Activated CD4-positive, alpha-beta T cell treated with anti-CD3 and anti-CD28 coated beads for 36 hours (primary cell): ENCODE measurements at places on chromosomes 1 and 21.
A peak's percentile ranks its signal among the peaks of the same experiment; 100 is the strongest.

- no peak for DNase-seq
Observed at GRCh38 chr1:209854196-209854595, 26.4 kb downstream of the UTP25 start.

DNA sequence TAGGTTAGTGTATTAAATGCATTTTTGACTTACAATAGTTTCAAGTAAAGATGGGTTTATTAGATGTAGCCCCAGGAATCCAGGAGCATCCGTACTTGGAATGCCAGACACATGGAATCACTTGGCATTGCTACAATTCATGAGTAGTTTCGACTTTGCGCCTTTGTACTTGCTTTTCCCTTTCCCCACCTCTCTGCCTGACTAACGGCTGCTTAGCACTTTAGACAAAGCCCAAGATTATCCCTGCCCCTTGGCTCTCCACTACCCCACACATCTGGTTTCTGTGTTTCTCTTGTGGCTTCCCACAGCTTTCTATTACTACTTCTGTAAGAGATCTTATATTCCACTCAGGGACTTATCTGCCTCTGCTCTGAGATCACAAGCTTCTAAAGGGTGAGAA is 397.7 kb upstream of the POU3F1 start:
- no peak for DNase-seq

DNA sequence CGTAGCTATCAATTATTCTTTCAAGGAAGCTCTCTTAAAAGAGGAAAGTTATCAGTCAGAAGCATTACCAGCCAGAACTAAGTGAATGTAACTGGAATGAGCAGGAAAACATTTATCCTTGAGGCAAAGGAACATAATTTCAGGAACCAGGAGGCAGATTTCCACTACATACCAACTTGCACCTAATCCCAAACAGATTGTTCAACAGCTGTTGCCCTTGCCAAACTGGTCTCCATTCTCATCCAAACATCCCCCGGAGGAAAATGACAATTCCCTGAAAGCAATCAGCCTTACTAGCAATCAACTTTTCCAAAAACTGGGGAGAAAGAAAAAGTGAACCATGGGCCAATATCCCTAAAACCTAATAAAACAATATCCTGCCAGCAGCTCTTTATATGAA is 35.0 kb downstream of the ENAH start:
- no peak for DNase-seq

- DNase-seq: no peak
Observed at GRCh38 chr1:97243973-97244560, 522.5 kb downstream of the PTBP2 start.

GRCh38 chr1:221515496-221515895 is 226.4 kb downstream of the DUSP10 start:
- DNase-seq: no peak

- DNase-seq: no peak
Observed at GRCh38 chr1:205623646-205624045, 8.2 kb downstream of the ELK4 start.

DNA sequence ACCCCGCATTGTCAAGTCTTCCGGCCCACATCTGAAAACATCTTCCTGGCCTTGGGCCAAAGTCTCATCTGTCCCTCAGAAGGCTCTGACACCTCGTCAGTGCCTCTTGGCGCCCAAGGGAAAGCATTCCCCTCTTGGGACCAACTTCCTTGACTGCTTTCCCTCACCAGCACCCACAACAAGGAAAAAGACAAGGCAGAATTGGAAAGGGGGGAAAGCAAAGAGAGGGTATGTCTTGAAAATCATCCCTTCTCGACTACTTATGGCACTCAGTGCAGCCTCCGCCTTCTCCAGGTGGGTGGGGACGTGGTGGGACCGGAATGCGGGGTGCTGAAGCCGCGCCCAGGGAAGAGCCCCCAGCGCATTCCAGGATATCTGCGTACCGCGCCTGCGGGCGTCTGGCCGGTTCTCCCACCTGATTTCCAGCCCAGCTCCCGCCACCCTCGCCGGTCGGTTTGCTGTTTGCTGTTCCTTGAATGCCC is 554 bp upstream of the SLC39A1 start:
- no peak for DNase-seq

GRCh38 chr1:176384841-176385240 is 78.1 kb upstream of the PAPPA2 start:
- DNase-seq: no peak

DNA sequence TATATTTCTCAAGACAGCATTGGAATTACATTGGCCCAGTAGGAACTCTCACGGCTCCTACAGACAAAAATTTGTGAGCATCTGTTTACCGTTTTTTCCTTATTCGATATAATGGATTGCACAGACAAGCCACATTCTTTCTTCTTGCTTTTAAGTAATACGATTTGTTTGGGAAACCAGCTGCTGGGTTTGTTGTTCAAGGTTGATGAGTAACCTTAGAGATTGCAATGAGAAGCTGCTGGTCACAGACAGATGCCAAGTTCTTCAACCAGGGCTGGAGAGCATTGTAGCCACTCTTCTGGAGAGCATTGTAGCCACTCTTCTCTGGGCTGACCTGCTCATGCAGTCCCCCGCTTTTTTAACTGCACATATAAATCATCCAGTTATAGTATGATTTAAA is 1.4 kb upstream of the MIA3 start:
- DNase-seq: no peak

GRCh38 chr1:22755641-22756040 is 45.0 kb downstream of the EPHB2 start:
- DNase-seq: no peak

DNA sequence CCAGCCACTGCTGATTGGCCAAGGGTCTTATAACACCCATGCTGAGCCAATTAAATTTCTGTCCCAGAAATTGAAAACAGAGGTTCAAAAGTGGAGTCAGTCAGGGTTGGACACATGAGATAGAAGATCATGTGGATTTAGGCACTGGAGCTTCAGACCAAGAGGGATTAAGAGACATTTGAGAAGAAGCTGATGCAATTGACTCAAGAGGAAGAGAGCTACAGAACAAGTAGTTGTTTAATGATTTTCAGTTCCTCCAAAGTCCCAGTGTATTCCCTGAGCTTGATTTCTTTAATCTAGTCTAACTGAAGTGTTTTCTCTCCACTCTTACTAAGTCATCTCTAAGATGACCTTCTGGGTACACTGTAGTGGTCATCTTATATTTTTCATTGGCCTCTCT is 227.1 kb downstream of the DUSP10 start:
- no peak for DNase-seq

DNA sequence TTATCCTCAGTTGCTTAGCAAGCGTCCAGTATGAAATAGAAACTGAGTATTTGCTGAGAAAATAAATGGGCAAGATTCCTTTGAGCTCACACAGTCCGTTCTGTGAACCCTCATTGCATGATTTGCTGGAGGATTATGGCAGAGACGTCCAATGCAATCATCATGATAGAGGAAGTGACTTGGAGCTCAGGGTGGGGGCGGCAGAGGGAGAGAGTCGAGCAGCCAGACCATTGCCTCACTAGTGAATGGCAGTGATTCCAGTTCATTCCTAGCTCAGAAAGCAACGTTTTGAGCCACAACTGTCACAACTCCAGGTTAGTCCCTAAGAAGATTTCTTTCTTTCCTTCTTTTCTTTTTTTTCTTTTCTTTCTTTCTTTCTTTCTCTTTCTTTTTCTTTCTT is 27.5 kb upstream of the COL9A2 start:
- peak; percentile 60 for DNase-seq

DNA sequence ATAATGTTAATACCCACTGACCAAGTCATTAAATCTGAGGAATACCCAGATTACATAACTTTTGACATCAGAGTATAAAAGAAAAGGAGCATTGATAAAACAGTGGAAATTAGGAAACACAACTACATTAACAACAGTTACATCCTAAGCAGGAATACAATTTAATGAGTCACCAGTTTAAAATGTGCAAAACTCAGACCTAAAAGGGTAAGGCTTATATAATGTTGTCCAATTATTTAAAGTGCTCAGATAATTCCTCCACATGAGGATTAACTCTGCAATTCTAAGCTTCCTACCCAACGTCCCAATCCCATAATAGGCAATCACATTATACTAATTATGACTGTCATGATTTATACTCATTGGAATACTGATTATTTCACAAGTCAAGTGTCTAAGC is 50.5 kb downstream of the ABL2 start:
- no peak for DNase-seq

DNA sequence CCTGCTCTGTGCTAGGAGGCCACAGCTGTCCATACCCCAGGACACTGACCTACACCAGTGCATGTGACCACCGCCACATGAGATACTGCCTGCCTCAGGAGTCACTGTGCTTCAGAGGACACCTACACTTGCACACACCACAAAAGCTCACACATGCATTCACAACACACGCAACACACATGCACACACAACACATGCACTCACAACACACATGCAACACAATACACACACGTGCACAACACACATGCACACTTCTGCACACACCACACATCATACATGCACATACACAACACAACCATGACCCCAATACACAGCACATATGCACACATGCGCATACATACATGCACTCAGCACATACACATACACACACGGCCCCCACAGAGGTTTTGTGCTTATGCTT is 28.7 kb upstream of the BACE2 start:
- no peak for DNase-seq

DNA sequence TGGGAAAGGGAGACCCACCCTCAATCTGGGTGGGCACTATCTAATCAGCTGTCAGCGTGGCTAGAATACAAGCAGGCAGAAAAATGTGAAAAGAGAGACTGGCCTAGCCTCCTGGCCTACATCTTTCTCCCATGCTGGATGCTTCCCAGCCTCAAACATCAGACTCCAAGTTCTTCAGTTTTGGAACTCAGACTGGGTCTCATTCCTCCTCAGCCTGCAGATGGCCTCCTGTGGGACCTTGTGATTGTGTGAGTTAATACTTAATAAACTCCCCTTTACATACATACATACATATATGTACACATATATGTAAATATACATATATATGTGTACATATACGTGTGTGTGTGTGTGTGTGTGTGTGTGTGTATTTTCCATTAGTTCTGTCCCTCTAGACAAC is 207.1 kb downstream of the BRINP2 start:
- DNase-seq: no peak

DNA sequence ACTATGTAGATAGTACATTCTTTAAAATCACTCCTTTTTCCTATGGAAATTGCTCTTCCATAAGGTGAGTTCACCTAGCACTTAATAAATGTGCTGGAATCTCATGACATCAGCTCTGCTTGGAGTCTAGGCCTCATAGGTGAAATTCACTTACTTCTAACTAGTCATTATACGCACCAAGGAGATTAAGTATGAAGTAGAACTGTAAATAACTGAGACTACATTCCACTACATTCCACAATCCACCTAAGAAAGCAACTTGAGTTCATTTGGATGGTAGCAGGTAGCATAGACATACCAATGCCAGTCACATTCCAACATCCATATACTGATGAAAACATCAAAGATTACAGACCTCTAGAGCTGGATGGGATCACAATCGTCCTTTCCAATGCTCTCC is 64.3 kb downstream of the NIBAN1 start:
- no peak for DNase-seq

- DNase-seq: no peak
Observed at GRCh38 chr1:163173121-163173520, 29.6 kb downstream of the RGS5 start.

GRCh38 chr21:35886887-35887286 is 173.4 kb downstream of the SETD4 start:
- DNase-seq: no peak

GRCh38 chr1:161733526-161733925 is 12.2 kb downstream of the FCRLB start:
- DNase-seq: no peak

- no peak for DNase-seq
Observed at GRCh38 chr1:184510110-184510509, 123.3 kb downstream of the C1orf21 start.

GRCh38 chr1:51648180-51649109 is 31.6 kb downstream of the OSBPL9 start:
- no peak for DNase-seq
